Left kidney (tissue), 8 donors: ENCODE measurements at places on chromosomes 5 and 9.

DNA sequence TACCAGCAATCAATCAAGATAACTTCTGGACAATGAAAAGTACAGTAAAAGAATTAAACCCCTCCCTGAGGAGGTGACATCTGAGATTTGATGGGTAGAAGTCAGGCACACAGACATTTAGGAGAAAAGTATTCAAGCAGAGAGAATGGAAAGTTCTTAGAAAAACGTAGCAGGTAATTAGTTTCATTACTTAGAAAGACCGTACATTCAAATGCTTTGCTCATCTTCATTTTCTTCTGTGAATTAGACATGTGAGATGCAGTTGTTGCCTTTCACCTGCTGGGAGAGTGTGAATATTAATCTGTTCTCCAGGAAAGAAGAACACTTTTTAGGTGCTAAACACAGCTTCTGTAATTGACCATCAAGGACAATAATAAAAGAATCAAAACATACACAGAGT is 71.3 kb upstream of the PPP1R2B start:
- no peak for DNase-seq

DNA sequence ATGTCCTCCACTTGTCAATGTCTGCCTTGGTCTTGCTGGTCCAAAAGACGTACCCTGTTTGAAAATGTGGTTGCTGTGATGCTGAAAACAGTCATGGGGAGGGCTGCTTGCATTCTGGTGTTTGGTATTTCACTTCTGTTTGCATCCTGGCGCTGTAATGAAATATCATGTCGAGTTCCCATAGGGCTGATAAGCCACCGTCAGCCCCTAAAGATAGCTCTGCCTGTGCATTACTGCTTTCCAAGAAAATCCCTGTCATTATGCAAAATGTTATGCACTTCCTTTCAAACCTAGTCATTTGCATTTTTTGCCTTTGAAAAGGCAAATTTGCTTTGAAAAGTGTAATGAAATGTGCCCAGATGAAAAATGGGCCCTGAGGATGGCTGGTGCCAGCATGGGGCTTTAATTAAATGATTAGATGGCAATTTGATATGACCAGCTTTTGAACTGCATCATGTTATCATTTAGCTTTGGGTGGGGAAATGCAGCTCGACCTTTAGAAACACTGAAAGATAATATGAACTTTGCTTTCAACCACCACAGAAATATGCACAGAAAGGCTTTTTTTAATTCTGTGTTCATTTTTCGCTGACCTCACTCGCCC is 374.4 kb upstream of the SGCD start:
- no peak for DNase-seq

GRCh38 chr9:86459191-86459590 is 105.0 kb upstream of the TUT7 start:
- DNase-seq = no peak

- DNase-seq = no peak
These were observed 286.5 kb downstream of the MAST4 start for GRCh38 chr5:66882606-66883227.
